ENCODE measurements at places on chromosomes 2 and 18. TPM values are rescaled to one million over a fixed set of nuclear protein-coding genes. Genes with fewer than 3 reads are reported as not detected.

GRCh38 chr2:71581026-71581425, 127.7 kb downstream of the DYSF start:
- H3K36me3 ChIP-seq: no peaks in the 10 kb centered on the region
- DNase-seq: no peak
- H3K27ac ChIP-seq: no peak overlapping the region
- no peaks in the 10 kb centered on the region for H3K4me1 ChIP-seq

GRCh38 chr2:20939931-20940795, 103.7 kb downstream of the APOB start:
- DNase-seq: no peak
- H3K27me3 ChIP-seq: peaks cover 4% of the 10 kb centered on the region
- no peak overlapping the region for H3K4me3 ChIP-seq
- no peaks in the 10 kb centered on the region for H3K36me3 ChIP-seq
- H3K4me1 ChIP-seq: no peaks in the 10 kb centered on the region

- H3K27me3 ChIP-seq: no peaks in the 10 kb centered on the region
- no peak overlapping the region for H3K27ac ChIP-seq
- H3K4me3 ChIP-seq: no peak overlapping the region
- no peak for DNase-seq
- H3K36me3 ChIP-seq: no peaks in the 10 kb centered on the region
- H3K4me1 ChIP-seq: peaks cover 23% of the 10 kb centered on the region
Observed at GRCh38 chr18:79961527-79962291, 2.7 kb upstream of the HSBP1L1 start.

DNA sequence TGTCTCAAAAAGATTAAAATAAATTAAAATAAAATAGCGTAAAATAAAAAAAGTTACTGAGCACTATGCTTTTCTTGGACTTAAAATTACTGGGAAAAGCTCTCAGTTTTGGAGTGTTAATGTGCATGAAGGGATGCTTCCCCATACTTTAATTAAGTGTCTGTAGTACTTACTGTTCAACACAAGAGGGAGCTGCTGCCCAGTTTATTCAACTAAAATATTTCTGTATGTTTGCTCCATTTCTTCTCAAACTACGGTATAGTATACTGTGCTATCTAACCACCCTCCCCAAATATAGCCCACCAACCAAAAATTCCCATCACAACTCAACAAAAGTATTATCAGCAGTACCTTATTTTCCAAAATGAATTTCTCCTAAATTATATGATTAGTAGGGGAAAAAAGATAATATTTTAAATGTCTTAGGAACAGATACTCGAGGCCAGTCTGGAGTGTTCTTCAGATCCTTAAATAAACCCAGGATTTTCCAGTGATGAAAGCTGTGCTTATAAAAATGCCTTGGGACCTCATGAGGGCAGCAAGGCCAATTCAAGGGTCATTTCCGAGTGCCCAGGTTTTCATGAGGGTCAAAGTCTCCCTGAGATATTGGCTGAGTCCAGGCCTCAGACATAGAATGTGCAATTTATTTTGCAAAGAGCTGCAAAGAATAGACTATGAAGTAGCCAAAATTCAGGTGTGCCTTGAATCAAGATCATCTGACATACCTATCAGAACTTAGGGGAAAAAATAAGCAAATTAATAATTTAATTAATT, 64.1 kb downstream of the CHRNA1 start:
- H3K36me3 ChIP-seq: no peaks in the 10 kb centered on the region
- no peak overlapping the region for H3K27ac ChIP-seq
- no peaks in the 10 kb centered on the region for H3K4me1 ChIP-seq
- no peak for DNase-seq

DNA sequence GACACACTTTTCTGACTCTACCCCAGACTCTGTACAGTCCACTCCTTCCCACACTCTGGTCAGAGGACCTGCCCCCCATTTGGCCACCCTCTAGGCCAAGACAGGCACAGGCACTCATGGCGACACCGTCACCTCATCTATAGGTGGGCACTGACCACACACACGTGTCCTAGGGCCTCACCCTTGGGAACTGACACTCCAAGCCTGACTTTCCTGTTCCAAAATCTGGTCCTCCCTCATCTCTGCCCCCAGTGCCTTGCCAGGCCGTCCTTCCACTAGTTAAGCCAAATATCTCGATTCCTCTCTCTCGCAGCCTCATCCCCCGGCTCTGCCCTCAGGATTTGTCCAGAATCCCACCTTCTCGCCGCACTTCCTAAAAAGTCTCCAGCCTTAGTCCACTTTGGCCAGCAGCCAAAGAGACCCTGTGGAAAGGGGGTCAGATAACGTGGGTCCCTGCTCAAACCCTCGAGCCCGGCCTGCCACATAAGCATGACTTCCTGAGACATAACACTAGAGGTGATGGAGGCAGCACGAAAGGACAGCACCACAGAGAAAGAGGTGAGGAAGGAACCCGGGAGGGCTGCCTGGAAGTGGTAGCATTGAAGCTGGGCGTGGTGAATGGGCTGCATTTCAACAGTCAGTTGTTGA, 105.8 kb upstream of the OTOS start:
- no peak overlapping the region for H3K27ac ChIP-seq
- H3K4me1 ChIP-seq: peaks cover 10% of the 10 kb centered on the region
- H3K36me3 ChIP-seq: no peaks in the 10 kb centered on the region
- H3K27me3 ChIP-seq: peaks cover 8% of the 10 kb centered on the region
- no peak for DNase-seq
- H3K4me3 ChIP-seq: no peak overlapping the region

DNA sequence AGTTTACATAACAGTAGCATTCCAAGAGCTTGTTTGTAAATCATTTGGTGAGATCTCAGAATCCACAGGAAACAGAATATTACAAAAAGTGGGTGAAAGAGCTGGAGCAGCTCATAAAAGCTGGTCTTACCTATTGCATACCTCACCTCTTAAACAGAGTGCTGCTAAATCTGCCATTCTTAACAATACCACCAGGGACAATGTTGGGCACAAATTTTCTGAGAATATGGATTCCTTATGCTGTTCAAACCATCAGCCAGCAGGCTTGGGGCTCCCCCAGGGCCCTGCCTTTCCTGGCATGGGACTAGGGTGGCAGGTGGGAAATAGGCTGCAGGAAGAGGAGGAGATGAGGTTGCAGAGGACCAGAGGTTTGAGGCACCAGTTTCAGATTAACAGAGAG, 55.6 kb downstream of the TGFA start:
- H3K36me3 ChIP-seq: no peaks in the 10 kb centered on the region
- H3K27me3 ChIP-seq: peaks cover 20% of the 10 kb centered on the region
- DNase-seq: no peak
- no peak overlapping the region for H3K27ac ChIP-seq

GRCh38 chr2:226911932-226912331, 76.1 kb downstream of the RHBDD1 start:
- no peak overlapping the region for H3K27ac ChIP-seq
- no peaks in the 10 kb centered on the region for H3K36me3 ChIP-seq
- no peak overlapping the region for H3K4me3 ChIP-seq
- H3K27me3 ChIP-seq: no peaks in the 10 kb centered on the region
- no peak for DNase-seq

- no peak for DNase-seq
- no peaks in the 10 kb centered on the region for H3K27me3 ChIP-seq
- no peaks in the 10 kb centered on the region for H3K4me1 ChIP-seq
- H3K36me3 ChIP-seq: no peaks in the 10 kb centered on the region
- no peak overlapping the region for H3K27ac ChIP-seq
Observed at GRCh38 chr2:120862201-120863060, 126.8 kb downstream of the GLI2 start.

- H3K4me1 ChIP-seq: no peaks in the 10 kb centered on the region
- DNase-seq: no peak
- no peaks in the 10 kb centered on the region for H3K36me3 ChIP-seq
Observed at GRCh38 chr2:31000970-31001369, 137.3 kb downstream of the GALNT14 start.

GRCh38 chr2:214774108-214774507, 35.4 kb downstream of the BARD1 start:
- H3K27ac ChIP-seq: no peak overlapping the region
- H3K36me3 ChIP-seq: no peaks in the 10 kb centered on the region
- no peak overlapping the region for H3K4me3 ChIP-seq
- H3K4me1 ChIP-seq: no peaks in the 10 kb centered on the region

- no peak for DNase-seq
- no peak overlapping the region for H3K4me3 ChIP-seq
- H3K36me3 ChIP-seq: no peaks in the 10 kb centered on the region
Observed at GRCh38 chr2:120625865-120626560, 109.7 kb upstream of the GLI2 start.

- no peaks in the 10 kb centered on the region for H3K36me3 ChIP-seq
- no peak overlapping the region for H3K27ac ChIP-seq
- H3K4me1 ChIP-seq: no peaks in the 10 kb centered on the region
- no peak overlapping the region for H3K4me3 ChIP-seq
Observed at GRCh38 chr2:65172994-65173790, 43.3 kb upstream of the RAB1A start.

Gene CNDP1
- total RNA-seq: not detected

Gene HDAC4
- total RNA-seq: 40.1 TPM

Gene POTEJ
- not detected for total RNA-seq

Gene CAPG
- 202 TPM for total RNA-seq

Gene NBAS
- 36.3 TPM for total RNA-seq

Gene ACKR3
- total RNA-seq: not detected

Measured in Panc1 (cell line).